ENCODE measurements at places on chromosomes 7 and 10.
A peak's percentile ranks its signal among the peaks of the same experiment; 100 is the strongest.

- DNase-seq: no peak
Measured at GRCh38 chr7:122188785-122189184, 44.7 kb upstream of the AASS start.

DNA sequence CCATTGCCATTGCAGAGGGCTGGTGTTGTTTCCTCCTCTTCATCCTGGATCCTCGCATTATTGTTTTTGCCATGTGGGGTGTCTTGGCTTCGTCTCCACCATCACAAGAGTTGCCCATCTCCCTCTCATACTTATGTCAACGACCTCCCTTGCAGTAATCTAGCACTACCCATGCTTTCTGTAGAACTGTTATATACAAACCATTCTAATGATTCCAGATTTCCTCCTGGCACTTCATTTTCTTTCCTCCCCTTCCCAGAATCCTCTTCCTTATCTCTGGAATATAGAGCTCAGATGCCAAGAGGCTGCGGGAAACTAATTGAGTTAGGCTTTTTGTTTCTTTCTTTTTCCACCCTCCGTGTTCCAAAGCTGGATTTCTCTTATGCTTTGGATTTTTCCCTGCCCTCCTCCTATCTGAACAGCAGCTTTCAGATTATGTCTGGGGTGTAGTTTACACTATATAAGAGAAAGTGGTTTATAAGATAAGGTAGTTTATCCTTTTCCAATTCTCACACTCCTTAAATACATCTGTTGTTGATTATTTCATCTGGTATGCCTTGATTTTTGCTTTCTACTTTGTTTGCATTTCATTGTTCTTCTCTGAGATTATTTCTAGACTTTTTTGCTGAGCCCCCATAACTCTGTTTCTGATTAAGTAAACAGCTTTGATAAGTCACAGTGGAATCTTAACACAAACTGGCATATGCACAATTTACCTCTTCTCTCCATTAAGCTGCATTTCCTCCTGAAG lies 264.1 kb downstream of the BICC1 start:
- DNase-seq: no peak

- DNase-seq: no peak
Measured at GRCh38 chr7:159068488-159068811, 76.2 kb downstream of the VIPR2 start.

DNA sequence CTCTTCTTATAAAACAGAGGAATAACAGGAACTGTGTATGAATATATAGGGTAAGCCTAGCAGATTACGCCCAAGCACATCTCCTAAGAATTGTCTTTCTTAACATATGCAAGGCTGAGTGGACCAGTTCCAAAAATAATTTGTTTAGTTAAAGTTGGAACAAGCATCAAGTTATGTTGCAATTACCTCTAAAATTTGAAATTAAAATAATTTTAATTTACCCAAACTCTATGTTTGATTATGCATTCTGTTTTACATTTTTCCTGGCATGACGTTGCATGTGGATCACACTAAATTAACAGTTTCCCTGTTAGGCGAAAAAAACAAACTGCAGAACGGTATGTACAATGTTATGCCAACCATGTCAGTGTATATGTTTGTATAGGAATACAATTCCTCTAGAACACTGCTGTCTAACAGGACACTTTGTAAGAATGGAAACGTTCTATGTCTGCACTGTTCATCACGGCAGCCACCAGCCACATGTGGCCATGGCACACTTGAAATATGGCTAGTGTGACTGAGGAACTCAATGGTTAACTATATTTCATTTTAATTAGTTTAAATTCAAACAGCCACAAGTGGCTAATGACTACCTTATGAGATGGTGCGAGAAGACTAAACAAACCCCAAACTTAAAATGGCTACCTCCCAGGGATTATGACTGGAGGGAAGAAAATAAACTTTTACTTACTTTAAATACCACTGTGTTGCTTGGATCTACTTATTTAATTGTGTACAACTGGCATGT lies 281.1 kb upstream of the KLF14 start:
- no peak for DNase-seq

DNA sequence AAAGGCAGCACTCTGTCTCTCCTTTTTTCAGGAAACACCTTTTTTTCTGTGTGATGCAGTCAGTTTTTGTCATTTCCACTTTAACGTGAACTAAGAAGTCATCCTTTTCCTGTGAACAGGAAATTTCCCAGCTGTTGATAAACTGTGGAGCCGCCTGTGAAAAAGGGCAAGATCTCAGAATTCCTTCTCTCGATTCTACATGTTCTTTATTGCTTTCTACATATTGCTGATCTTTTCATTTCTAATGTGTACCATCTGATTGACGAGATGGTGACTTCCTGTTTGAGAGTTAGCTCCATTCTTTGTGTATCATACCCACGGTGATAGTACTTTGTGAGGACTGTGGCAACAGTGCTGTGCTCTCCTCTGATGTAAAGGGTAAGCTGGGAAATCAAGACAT lies 50.4 kb downstream of the ADD3 start:
- no peak for DNase-seq

DNA sequence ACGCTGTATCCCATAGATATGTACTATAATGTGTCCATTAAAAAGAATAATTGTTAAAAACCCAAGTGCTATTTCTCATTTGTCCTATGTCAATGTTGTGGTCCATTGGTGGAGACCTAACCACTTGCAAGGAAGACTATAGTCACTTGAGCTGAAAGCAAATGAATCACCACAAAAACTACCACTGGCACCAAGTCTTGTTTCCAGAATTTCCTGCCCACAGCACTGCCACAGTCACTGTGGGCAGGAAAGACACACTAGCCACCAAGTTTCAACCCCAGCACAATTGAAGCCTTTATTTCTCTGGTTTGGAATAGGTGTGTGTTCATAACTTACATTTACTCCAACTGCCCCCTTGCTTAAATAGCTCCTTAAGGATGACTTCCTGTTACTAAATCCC lies 12.4 kb downstream of the DIP2C start:
- DNase-seq: no peak

GRCh38 chr10:8104005-8104404 lies 49.5 kb downstream of the GATA3 start:
- no peak for DNase-seq

DNA sequence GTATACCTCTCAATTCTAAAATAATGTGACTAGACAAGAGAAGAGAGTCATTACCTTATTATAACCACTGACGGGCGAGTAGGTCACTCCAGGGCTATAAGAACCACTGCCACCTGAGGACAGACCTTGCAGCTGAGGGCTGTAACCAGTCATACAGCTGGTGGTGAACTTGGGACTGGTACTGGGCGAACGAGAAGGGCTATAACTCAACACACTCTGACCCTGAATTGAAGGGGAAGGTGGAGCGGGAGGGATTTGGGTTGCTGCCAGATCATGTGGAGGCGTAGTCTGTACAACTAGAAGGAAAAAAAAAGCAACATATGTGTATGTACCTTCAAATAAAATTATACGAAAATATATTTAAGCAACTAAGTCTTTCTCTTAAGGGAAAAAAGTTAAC lies 3.4 kb downstream of the TMEM209 start:
- DNase-seq: peak; percentile 88

GRCh38 chr10:103765168-103765567 lies 90.2 kb downstream of the SH3PXD2A start:
- no peak for DNase-seq

GRCh38 chr10:95835149-95835860 lies 72.5 kb upstream of the CC2D2B start:
- DNase-seq: no peak

GRCh38 chr7:70621954-70622600 lies 509.9 kb upstream of the GALNT17 start:
- no peak for DNase-seq
